A549 treated with AZD2906 at 1 μM for 4 hours (cell line): ENCODE measurements at places on chromosomes 16 and 17. TPM values are rescaled to one million over a fixed set of nuclear protein-coding genes. Genes with fewer than 3 reads are reported as not detected.

Gene FNDC8
- 0.07 TPM in 2 of 5 replicates, not detected in the others for total RNA-seq

Gene CACNG5
- total RNA-seq, result not detected in 5 replicates

Gene RNU2-1
- not detected in 5 replicates for total RNA-seq

Gene TEX14
- 0.22 to 0.33 TPM (median 0.32 TPM) in 5 replicates for total RNA-seq

Gene GP1BA
- total RNA-seq, result not detected in 5 replicates

Gene GFAP
- total RNA-seq, result 0.36 to 0.66 TPM (median 0.57 TPM) in 5 replicates

Gene RHBDL1
- total RNA-seq, result 0.50 to 1.5 TPM (median 1.3 TPM) in 5 replicates

Gene SLC16A6
- total RNA-seq, result 0.29 to 0.49 TPM (median 0.31 TPM) in 5 replicates

Gene COX4I1
- total RNA-seq, result 795 to 838 TPM (median 803 TPM) in 5 replicates

Gene HCRT
- total RNA-seq, result 0.20 TPM in 1 of 5 replicates, not detected in the others

Gene RNF43
- total RNA-seq, result 0.26 to 0.45 TPM (median 0.34 TPM) in 5 replicates

Gene KCNJ2
- 0.03 to 0.10 TPM (median 0.06 TPM) in 5 replicates for total RNA-seq

Gene CPNE7
- total RNA-seq, result 56.4 to 90.3 TPM (median 78.6 TPM) in 5 replicates

Gene GUCY2D
- total RNA-seq, result 0.38 to 0.78 TPM (median 0.50 TPM) in 5 replicates

Gene IGFALS
- total RNA-seq, result 0.03 to 0.18 TPM (median 0.06 TPM) in 4 of 5 replicates, not detected in the other

Gene DNAJA3
- total RNA-seq, result 58.0 to 69.0 TPM (median 66.0 TPM) in 5 replicates

Gene OTOP2
- 0.05 to 0.06 TPM in 2 of 5 replicates, not detected in the others for total RNA-seq

Gene EXOC7
- total RNA-seq, result 54.6 to 68.4 TPM (median 58.5 TPM) in 5 replicates

Gene KRT33A
- not detected in 5 replicates for total RNA-seq

Gene ZPBP2
- total RNA-seq, result not detected in 5 replicates

Gene BTBD17
- total RNA-seq, result 0.03 to 0.05 TPM in 2 of 5 replicates, not detected in the others

Gene PPP1R27
- total RNA-seq, result 0.08 to 0.35 TPM (median 0.18 TPM) in 5 replicates

Gene PRM1
- total RNA-seq, result not detected in 5 replicates

Gene SIAH1
- 11.4 to 14.6 TPM (median 14.3 TPM) in 5 replicates for total RNA-seq

Gene SLC43A2
- total RNA-seq, result 4.7 to 6.8 TPM (median 5.9 TPM) in 5 replicates

Gene GPR139
- not detected in 5 replicates for total RNA-seq

Gene IGFBP4
- 2,275 to 2,891 TPM (median 2,807 TPM) in 5 replicates for total RNA-seq

Gene MT1E
- 0.15 to 0.21 TPM in 2 of 5 replicates, not detected in the others for total RNA-seq
